Muscle of arm (tissue), 14 donors: ENCODE measurements at places on chromosomes 13 and 19. TPM values are rescaled to one million over a fixed set of nuclear protein-coding genes. Genes with fewer than 3 reads are reported as not detected.

DNA sequence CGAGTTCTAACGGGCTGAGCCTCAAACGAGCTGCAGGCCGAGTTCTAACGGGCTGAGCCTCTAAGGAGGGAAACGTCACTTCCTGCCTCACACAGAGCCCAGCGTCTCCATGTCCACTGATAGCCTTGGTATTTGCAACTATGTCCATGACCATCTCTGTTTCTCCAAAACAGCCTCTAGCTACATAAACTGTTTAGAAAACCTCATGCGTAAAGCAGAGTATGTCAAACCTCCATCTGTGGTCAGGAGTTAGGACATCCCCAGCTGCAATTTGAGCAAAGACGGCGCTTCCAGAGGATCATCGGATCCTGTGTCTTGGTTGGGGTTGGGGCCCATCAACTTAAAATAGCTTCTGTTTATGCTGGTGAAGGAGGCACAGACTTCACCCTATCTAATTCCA is 20.8 kb downstream of the RASA3 start:
- no peak for DNase-seq

DNA sequence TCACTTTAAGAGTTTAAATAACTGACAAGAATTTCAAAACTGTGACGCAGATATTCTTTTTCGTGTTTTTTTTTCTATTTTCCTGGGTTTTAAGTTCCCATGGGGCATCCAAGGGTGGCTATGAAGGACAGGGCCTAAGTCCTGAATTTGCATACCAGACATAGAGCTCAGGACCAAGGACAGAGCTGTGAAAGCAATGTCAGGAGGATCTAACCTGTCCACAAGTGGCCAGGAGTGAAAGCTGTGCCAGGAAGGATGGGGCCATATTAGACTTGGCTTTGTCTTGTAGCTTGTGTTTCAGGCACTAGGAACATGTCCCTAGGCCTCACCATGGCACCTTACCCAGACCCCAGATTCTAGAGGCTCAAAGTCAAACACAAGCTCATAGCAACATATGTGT is 289.4 kb upstream of the MIR17HG start:
- no peak for DNase-seq

DNA sequence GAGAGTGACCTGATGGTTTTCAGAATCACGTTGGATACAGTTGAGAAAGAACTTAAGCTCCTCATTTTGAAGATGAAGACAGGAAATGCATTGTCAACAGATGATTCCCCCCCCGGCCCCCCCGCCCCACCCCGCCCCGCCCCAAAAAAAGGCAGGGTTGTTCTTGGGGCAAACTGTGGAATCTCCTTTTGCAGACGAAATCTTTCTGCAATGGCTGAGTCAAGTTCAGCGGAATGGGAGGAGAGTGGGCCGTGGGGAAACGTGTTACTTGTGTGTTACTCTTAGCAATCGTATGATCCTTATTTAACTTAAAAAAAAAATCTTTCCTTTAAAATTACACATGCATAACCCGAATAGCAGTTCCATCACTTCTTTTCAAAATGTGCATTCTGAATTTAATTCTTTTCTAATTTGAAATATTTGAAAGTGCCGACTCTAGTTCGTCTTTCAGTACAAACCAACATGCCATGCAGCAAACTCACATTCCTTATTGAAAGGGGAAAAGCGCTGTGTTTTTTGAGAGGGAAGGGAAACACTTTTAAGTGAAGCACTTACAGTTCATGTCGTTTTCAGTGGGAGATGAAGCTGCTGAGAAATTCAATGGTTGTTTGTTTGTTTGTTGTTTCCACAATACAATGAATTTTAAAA is 348.5 kb upstream of the ARGLU1 start:
- DNase-seq = no peak

DNA sequence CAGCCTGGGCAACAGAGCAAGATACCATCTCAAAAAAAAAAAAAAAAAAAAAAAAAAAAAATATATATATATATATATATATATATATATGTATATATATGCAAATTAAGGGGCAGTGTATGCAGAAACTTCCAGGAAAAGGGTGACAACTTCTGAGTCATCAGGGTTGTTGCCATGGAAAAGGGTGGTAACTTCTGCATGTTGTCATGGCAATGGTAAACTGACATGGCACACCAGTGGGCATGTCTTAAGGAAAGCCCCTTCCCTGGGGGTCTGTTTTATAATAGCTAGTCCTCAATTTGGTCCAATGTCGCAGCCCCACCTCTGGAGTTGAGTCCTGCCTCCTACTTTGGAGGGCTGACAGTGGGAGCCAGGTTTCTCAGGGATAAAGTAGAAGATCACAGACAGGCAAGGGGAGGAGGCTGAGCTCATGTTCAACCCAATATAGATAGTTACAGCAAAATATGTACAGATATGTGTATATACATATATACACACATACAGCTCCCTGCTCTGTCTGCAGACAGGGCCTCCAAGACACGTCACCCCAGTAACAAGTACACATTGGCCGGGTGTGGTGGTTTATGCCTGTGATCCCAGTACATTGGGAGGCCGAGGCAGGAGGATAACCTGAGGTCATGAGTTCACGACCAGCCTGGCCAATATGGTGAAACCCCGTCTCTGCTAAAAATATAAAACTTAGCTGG is 7.2 kb upstream of the FCHO1 start:
- DNase-seq = no peak

DNA sequence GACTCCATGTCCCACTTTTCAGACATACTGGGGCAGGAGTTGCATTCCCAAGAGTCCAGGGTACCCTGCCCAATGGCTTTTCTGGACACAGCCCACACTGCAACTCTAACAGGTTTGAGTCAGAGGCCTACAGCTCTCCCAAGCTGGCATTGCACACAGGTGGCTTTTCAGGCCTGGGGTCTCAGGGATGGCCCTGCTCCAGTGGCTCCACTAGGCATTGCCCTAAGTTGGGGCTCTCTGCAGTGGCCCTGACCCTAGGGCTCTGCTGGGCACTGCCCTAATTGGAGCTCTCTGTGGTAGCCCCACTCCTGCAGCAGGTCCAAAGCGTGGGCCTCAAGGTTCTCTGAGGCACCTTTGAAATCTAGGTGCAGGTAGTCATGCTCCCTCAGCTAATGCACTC is 408.8 kb downstream of the SUCLA2 start:
- no peak for DNase-seq

The ZNF497 gene
- polyA plus RNA-seq = 2.0 TPM
